Stimulated activated CD8-positive, alpha-beta memory T cell treated with anti-CD3 and anti-CD28 coated beads, Interleukin-7, amount 100 ng/mL, for 1 hour (primary cell): ENCODE measurements at places on chromosomes 5 and 9.

DNA sequence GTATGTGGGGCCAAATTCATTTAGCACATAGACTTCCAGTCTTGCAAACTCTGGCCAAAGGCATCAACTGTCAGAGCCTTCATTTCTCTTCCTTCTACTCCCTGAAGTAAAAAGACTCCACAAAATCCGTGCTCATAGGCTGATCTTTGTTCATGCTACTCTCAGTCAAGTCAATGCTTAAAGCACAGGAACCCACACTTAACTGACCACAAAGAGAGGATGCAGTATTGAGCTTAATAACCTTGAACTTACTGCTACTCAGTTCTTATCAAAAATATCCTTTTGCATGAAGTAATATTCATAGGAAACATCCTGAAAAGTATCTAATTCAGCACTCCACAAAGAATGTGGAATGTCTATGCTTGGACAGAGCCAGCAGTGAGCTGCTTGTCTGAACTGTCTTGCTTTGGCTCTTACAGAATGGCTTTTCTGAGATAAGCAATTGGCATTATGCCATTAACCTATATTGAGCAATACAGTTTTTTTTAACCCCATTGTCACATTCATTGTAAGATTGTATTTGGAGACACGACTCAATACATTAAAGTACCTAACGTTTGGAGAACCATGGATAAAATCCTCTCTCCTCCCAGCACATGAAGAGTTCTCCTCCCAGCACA, 21.7 kb downstream of the LPAR1 start:
- no peak for DNase-seq

DNA sequence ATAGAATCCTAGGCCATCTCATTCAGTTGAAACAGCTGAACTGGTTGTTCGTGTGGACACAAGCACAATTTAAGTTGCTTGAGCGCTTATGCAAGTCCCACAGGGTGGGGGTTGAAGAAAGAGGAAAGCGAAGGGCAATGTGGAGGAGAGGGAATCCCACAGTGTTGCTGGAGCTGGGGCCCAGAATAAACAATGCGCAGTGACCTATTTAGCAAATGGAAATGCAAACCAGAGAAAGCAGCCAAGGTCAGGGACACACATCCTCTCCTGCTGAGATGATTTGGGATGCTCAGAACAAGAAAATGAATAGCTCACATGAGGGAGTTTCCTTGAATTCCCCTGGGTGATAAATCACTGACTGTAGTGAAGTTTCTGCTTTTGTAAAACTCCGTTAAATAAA, 838.3 kb downstream of the TLE4 start:
- DNase-seq, result no peak

- no peak for DNase-seq
Measured at GRCh38 chr5:173778784-173779304, 109.3 kb upstream of the CPEB4 start.

DNA sequence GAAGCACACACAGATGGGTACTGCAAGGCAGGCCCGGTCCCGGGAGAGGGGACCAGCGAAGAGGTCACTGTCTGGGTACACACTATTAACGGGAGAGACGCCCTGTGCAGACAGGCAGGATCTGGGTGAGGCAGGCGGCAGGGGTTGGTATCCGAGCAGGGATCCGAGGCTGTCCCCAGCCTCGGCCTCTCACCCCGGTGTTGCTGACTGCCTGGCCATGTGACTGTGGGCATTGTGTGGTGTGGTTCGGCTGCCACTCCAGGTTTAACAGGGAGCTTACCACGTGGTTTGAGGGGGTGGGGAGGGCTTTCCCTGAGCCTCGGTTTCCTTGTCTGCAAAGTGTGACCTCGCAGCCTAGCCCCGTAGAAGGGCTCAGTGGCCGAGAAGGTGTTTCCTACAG, 11.1 kb upstream of the RALGDS start:
- no peak for DNase-seq

DNA sequence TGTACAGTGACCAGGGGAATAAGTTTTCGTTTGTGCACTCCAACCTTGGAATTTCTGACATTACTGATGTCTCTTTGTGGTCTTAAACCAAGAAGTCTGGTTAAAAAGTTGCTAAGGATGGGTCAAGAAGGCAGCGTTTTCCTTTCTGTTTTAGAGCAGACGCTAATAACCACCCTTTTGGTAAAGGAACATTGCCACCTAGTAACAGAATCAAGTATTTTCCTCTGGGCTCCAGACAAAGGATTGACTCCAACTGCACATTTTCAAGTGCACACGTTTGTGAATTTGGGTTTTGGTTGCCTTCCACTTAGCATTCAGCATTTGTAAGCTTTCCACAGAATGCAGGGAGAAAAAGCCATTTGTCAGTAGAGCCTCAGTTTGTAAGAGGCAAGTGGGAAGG, 22.2 kb upstream of the CEP78 start:
- DNase-seq, result no peak

DNA sequence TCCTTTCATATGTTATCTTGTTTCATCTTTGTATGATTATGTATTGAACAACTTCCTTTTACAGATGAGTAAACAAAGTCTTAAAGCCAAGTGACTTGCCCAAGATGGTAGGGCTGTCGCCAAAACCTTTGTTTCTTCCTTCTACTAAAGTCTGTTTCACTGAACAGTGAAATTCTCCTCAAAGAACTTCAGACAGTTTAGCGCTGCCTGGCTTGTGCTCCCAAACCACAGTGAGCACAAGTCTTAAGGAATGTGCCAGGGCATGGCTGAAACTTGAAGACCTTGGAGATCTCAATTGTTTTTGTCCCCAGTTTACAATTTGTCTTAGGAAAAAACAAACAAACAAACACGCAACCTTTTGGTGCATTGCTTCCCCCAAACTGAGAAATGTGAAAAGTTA, 273.5 kb downstream of the CRB2 start:
- DNase-seq, result no peak

GRCh38 chr5:139222346-139222745, 24.2 kb upstream of the SIL1 start:
- DNase-seq, result no peak

GRCh38 chr9:97970165-97970564, 13.0 kb upstream of the ANP32B start:
- DNase-seq, result no peak

- DNase-seq, result no peak
Measured at GRCh38 chr5:123125962-123126732, 37.1 kb downstream of the PRDM6 start.

GRCh38 chr9:133609311-133610098, at the start of gene FAM163B:
TSS of gene FAM163B (minus strand) at chr9:133609389. CDS start at chr9:133580223, 29,166 bp downstream.
- no peak for DNase-seq

GRCh38 chr5:26669523-26669922, 368.9 kb downstream of the CDH9 start:
- DNase-seq, result no peak

- no peak for DNase-seq
Measured at GRCh38 chr9:101242651-101243050, 142.2 kb downstream of the BAAT start.

- DNase-seq, result no peak
Measured at GRCh38 chr9:125963932-125964331, 216.8 kb downstream of the PBX3 start.

- no peak for DNase-seq
Measured at GRCh38 chr9:35515766-35516165, 25.9 kb downstream of the RUSC2 start.

DNA sequence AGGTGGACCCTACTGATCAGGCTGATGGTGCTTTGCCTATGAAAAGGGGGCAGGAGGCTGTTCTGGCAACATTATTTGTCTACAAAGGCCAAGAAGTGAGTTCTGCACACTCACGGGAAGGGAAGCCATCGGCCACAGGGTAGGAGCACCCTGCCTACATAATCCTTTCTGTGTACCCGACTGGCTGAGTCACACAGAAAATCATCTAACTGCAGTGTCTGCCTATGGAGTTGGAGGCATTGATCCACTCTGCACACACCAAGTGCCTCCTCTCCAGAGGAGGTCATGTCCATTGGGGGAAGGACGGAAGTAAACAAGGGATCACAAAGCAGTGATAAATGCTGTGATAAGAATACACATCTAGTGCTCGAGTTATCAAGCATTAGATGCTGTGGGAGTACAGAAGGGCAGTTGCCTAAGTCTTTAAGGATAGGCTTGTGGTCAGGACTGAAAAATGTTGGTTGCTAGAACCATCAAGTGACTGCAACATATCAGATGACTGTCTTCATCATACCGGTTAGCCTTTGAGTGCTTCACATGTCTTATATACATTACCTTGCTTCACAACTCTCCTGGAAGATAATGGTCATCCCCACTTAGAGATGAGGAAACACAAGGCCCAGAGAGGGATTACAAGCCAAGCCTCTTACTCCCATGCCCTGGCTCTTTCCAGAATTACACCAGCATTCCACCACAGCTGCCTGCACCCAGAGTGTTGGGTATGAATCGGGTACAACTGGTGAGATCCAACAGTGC, 1.3 kb upstream of the SLC2A8 start:
- no peak for DNase-seq

- DNase-seq, result no peak
Measured at GRCh38 chr9:16223074-16223871, 647.2 kb downstream of the BNC2 start.

DNA sequence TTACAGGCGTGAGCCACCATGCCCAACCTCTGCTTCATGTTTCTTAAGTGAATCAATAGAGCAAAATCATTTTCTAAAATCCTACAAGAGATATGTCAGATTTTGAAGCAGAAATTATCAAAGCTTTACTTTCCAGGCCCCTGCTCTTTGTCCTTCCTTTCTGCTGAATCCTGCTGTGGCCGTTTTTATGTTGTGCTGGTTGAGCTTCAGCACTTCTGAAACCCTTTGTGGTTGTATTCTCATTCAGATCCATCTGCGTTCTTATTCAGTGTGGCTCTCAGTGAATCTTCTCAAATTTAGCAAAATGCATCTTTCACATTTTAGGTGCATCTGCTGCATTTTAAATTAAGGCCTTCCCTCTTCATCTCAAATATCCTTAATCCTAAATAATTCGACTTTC, 26.0 kb downstream of the JMY start:
- no peak for DNase-seq

DNA sequence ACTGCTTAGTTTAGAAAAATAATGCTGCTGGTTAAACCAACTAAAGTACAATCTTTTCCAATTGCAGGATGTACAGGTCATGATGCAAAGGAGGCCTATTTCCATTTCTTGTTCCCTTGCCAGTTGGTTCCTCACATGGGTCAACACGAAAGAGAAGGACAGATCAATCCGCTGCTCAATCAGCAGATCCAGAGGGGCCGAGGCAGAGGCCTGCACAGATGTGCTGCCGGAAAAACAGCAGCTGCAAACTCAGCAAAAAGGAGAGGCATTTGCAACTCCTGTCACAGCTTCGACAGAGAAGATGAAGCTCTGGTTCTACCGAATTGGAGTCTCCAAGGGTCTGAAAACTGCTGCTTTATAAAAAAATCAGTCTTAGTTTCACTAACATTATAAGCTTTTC, 69.8 kb downstream of the NIPSNAP3B start:
- DNase-seq, result no peak

DNA sequence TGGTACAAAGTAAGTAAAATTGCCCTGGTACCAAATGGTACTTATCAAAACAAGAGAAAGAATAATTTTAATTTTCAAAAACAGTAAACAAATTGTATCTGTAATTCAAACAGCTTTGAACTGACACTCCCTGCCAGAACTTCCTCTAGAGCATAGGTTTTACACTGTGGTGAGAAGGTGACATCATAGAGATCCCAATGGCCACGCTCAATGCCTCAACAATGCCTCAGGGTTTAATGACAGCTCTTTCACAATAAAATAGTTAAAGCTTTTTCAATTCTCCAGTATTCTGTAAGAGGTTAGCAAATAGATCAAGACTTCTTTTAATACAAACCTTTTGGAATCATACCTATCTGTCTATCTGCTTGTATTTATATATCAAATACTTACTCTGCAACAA, 437.1 kb downstream of the PRR16 start:
- DNase-seq, result no peak

GRCh38 chr9:26975728-26976707, 19.8 kb downstream of the IFT74 start:
- no peak for DNase-seq

DNA sequence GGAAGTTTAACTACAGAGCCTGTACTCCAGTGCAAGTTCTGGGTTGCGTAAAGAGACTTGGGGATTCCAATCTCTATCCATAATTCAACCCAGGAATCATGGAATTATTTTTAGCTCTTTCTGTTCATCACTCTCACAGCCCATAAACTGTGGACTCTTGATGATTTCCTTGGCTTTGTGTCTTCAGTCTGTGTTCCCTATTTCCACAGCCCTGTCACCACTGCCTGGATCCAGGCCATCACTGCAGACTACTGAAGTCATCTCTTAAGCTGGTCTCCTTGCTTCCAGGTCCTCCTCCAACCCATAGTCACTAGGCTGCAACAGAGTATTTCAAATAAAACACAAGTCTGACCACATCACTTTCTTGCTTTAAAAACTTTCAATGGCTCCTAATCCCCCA, 211.7 kb downstream of the PLK2 start:
- DNase-seq, result no peak

DNA sequence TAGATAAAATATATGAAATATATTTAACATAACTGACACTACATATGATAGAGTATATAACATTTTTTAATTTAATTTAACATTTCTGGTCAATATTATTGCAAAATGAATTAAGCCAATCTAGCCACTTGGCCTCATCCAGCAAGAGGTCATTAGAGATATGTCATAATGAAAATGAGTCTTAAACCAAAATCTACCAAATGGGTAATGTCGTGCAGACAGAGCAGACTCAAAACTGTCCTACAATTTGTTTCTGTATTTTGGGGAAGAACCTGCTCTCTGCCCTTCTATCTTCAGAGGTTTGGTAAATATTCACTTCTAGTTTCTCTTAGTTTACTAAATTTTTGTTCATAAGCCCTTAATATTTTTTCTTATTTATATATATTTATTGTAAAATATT, 61.4 kb downstream of the ARHGEF28 start:
- DNase-seq, result no peak

DNA sequence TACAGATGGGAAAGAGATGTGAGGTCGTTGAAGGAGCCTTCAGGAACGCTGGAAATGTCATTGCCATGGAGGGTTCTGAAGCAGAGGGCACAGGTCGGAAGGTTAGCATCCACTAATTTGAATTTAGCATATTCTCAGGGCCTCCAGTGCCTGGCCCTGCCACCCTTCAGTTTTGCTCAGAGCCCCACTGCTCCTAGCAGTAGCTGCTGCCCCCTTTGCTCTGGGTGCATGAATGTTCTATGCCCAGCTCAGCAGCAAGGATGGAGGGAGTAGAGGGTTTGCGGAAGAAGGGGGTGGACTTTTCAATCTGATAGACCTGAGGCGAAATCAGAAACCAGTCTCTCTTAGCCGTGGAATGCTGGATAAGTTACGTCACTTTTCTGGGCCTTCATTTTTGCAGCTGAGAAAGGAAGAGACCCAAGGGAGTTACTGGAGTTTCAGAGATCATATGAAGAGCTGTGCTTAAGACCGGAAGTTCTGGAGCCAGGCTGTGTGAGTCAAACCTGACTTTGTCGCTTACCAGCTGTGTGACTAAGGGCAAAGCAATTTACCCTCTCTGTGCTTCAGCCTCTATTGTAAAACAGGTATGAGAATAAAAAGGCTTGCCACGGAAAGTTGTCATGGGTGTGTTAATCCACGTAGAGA, 133.2 kb upstream of the PANK3 start:
- no peak for DNase-seq

DNA sequence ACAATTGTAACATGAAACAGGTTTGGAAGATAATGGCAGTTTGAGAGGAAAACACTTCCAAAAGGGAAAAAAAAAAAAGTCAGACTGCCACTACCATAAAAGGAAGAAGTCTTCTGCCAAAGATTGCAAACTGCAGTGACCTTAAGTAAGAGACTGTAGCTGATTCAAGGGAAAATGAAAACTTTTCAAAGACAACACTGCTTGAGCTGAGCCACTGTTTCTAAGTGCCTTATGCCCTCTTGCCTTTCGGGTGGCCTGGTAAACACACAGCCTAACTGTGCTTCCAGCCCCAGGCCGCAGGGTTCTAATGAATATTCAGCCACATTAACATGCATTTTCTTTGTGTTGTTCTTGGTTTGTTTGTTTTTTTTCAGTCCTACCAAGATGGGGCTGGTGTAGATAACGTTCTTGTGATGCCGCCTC, 354.6 kb downstream of the BNC2 start:
- no peak for DNase-seq
